Left lobe of liver (tissue), 2 donors: ENCODE measurements at places on chromosomes 6 and 20. TPM values are rescaled to one million over a fixed set of nuclear protein-coding genes. Genes with fewer than 3 reads are reported as not detected.

Gene DEF6
- total RNA-seq: 1.5 TPM

Gene PFDN6
- 19.2 TPM for total RNA-seq

Gene B4GALT5
- 10.5 TPM for total RNA-seq

Gene PLG
- total RNA-seq: 1,901 TPM

- peak; percentile 64 for DNase-seq
Measured at GRCh38 chr6:143536866-143537691, 25.6 kb upstream of the FUCA2 start.

DNA sequence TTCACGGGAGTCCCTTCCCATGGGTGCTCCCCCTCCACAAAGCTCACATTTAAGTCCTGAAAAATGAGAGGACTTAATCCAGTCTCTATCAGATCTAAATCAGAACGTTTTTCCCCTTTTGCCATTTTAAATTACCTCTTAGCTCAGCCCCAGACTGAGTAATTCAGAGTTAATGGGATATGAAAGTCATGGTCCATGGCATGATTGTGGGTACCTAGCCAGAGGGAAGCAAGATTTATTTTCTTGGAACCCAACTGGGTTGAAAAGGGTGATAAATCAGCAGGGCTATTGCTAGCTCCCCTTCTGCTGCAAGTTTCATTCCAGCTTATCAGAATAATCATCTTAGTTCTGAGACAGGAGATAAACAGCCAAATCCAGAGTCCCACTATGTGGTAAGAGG lies 320.2 kb upstream of the CHD6 start:
- DNase-seq: no peak
